ENCODE measurements at places on chromosomes 4 and X. TPM values are rescaled to one million over a fixed set of nuclear protein-coding genes. Genes with fewer than 3 reads are reported as not detected.

The TMEM150C gene
- total RNA-seq = 3.3 TPM

The RAI2 gene
- 24.4 TPM for total RNA-seq

GRCh38 chr4:1048773-1049590 is 37.6 kb downstream of the FGFRL1 start:
- H3K36me3 ChIP-seq = no peaks in the 10 kb centered on the region
- no peak overlapping the region for H3K27ac ChIP-seq
- DNase-seq = no peak
- H3K4me3 ChIP-seq = no peak overlapping the region

DNA sequence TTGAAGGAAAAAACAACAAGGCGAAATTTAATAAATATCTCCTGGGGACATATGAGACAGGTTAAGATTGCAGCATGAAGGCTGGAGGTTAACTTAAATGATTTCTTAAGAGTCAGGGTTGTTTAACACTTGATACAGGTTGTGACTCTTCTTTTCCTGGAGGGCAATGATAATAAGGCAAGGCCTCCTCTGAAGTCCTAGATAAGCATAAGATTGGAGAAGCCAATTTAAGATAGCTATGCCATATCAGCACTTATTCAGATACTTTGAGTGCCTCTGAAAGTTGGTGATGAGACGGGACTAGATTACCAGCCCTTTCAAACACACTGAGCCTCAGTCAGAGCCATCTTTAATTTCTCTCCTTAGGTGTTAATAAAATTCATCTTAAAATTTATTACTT is 350.8 kb downstream of the FBXO8 start:
- no peaks in the 10 kb centered on the region for H3K36me3 ChIP-seq
- DNase-seq = no peak
- H3K27ac ChIP-seq = no peak overlapping the region
- no peaks in the 10 kb centered on the region for H3K27me3 ChIP-seq

DNA sequence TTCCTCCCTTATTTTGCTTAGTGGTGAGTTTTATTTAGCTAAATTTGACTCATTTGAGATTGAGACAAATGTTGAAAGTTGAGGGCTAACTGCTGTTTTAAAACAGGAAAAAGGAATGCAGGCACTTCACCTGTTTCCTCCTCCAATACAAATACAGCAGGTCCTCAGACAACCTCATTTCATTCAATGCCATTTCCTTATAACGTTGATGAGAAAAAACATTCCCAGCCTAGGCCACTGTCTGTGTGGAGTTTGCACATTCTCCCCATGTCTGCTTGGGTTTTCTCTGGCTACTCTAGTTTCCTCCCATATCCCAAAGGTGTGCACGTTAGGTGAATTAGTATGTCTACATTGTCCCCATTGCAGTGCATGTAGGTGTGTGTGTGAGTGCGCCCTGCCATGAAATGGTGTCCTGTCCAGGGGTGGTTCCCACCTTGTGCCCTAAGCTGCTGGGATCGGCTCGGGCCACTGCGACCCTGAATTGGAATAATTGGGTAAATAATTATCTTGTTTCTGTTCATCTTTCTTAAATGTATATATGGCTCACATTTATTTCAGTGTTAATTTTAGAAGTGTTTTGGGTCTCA is 21.9 kb downstream of the SMAD1 start:
- no peak overlapping the region for H3K4me3 ChIP-seq
- H3K27ac ChIP-seq = peak overlapping the region; percentile 3
- H3K27me3 ChIP-seq = no peaks in the 10 kb centered on the region
- no peak for DNase-seq

DNA sequence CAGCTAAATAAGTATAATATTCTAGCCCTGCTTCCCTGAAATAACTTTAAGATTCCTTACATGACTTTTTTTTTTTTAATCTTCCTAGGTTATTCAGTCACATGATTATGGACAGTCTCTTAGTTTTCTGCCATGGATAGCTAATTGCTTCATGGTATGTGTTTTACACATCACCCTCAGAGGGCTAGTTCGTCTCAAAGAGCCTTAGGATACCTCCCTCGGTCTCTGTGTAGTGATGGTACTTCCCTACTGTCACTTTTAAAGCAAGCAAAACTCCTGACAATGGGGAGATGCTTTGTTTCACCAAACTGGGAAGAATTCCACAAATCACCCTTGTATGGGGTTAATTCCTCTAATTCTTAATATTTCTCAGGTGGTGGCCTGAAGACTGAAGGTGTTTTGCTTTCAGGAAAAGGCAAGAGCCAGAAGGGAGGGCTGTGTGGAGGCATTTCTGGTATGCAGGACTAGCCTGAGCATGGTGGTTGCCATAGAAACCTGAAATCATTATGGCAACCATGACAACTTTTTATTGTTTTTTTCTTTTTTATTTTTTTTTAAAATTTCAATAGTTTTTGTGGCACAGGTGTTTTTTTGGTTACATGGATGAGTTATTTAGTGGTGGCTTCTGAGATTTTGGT is 70.4 kb downstream of the BEX3 start:
- H3K36me3 ChIP-seq = no peaks in the 10 kb centered on the region
- no peaks in the 10 kb centered on the region for H3K4me1 ChIP-seq
- no peak overlapping the region for H3K27ac ChIP-seq
- H3K4me3 ChIP-seq = no peak overlapping the region
- no peak for DNase-seq

DNA sequence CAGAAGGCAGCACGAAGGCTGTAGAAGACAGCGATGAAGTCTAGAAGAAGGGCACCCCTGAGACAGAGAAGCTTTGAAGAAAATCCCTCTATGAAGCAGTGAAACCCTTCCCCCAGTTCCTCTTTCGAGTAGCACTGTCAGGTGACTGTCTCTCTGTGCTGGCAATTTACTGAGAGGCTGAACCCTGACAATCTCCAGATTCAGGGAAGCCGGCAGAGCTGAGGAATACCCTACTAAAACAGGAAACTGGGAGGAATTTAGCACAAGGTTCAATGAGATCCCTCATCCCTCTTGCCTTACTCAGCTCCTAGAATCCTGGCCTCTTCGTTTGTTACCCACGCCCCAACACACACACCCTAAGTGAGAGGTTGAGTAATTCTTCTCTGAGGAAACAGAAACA is 239.7 kb upstream of the NOCT start:
- DNase-seq = no peak
- H3K27me3 ChIP-seq = no peaks in the 10 kb centered on the region
- H3K36me3 ChIP-seq = no peaks in the 10 kb centered on the region
- no peak overlapping the region for H3K4me3 ChIP-seq
- H3K27ac ChIP-seq = no peak overlapping the region
- H3K4me1 ChIP-seq = no peaks in the 10 kb centered on the region

The MAGEE1 gene
- total RNA-seq = 4.6 TPM

- no peaks in the 10 kb centered on the region for H3K36me3 ChIP-seq
- H3K27me3 ChIP-seq = no peaks in the 10 kb centered on the region
- no peak overlapping the region for H3K27ac ChIP-seq
Measured at GRCh38 chrX:126836186-126836585, 16.7 kb downstream of the PRR32 start.

The MAGEA3 gene
- total RNA-seq = not detected

DNA sequence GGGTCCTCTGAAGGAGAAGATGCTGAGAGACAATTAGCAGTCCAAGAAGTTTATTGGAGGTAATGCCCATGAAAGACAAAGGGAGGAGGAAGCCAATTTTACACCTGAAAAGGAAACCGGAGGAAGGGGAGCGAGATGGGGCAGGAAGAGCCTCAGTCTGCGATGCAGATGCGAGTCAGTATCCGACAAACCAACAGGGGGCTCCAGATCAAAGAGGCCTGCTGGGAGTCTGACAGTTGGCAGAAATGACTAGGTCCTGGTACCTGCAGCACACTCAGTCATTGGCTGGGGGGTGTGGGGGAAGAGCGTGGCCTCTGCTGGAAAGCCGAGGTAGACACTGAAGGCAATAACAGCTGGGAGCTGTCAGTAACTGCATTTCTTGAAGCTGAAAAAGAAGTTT is 231.1 kb upstream of the CENPE start:
- H3K4me3 ChIP-seq = no peak overlapping the region
- H3K36me3 ChIP-seq = no peaks in the 10 kb centered on the region
- DNase-seq = no peak
- H3K27me3 ChIP-seq = no peaks in the 10 kb centered on the region
- no peaks in the 10 kb centered on the region for H3K4me1 ChIP-seq
- H3K27ac ChIP-seq = no peak overlapping the region

- H3K4me3 ChIP-seq = peak overlapping the region; percentile 15
- no peaks in the 10 kb centered on the region for H3K27me3 ChIP-seq
- DNase-seq = no peak
- H3K36me3 ChIP-seq = no peaks in the 10 kb centered on the region
- H3K27ac ChIP-seq = peak overlapping the region; percentile 76
- peaks cover 42% of the 10 kb centered on the region for H3K4me1 ChIP-seq
Measured at GRCh38 chr4:174119051-174119450, 164.4 kb downstream of the FBXO8 start.

The OTC gene
- total RNA-seq = 0.33 TPM

- H3K27ac ChIP-seq = no peak overlapping the region
- H3K4me1 ChIP-seq = peaks cover 5% of the 10 kb centered on the region
- H3K4me3 ChIP-seq = no peak overlapping the region
- no peak for DNase-seq
Measured at GRCh38 chr4:42348247-42348646, 49.0 kb upstream of the SHISA3 start.

DNA sequence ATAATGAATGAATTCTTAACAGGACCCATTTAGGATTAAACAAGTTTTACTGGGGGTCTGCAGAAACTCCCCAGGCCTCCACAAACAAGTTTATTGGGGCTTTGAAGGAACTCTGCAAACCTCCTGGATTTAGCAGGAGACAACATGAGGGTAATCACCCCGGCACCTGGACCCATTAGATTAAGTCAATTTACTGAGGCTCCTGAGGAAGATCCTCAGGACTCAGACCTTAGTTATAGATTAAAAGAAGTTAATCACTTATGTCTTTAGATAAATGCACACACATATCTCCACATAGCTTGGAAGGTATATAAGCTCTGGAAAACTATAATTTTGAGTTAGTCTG is 29.4 kb downstream of the XG start:
- H3K27me3 ChIP-seq = peaks cover 2% of the 10 kb centered on the region
- H3K4me3 ChIP-seq = no peak overlapping the region
- no peak for DNase-seq
- no peak overlapping the region for H3K27ac ChIP-seq

GRCh38 chr4:8868321-8869001 is 3.2 kb downstream of the HMX1 start:
- peaks cover 47% of the 10 kb centered on the region for H3K4me1 ChIP-seq
- no peak overlapping the region for H3K27ac ChIP-seq
- no peak overlapping the region for H3K4me3 ChIP-seq
- no peak for DNase-seq
- H3K36me3 ChIP-seq = no peaks in the 10 kb centered on the region
- peaks cover 100% of the 10 kb centered on the region for H3K27me3 ChIP-seq

GRCh38 chr4:82450966-82451755 is 20.8 kb downstream of the ENOPH1 start:
- peaks cover 40% of the 10 kb centered on the region for H3K36me3 ChIP-seq
- DNase-seq = no peak
- no peaks in the 10 kb centered on the region for H3K4me1 ChIP-seq
- H3K27me3 ChIP-seq = no peaks in the 10 kb centered on the region

DNA sequence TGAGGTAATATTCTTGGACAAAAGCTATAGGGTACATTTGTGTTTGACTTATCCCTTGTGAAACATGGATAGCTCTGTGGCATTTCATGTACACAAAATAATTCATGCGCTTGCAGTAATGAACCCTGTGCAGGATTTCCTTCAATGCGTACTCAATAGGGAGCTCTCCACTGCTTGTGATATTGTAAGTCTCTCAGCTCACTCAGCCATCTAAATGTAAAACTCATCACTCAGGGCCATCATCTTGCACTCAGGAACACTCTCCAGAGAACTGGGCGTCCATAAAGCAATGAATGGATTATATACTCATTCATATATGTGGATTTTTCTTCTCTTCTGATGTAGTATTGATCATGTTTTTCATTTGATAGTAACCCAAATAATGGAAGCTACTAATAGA is 288.1 kb downstream of the DCTD start:
- no peak for DNase-seq
- no peaks in the 10 kb centered on the region for H3K36me3 ChIP-seq
- H3K27me3 ChIP-seq = no peaks in the 10 kb centered on the region
- no peak overlapping the region for H3K4me3 ChIP-seq

GRCh38 chr4:808860-809570 is 16.9 kb downstream of the CPLX1 start:
- no peak overlapping the region for H3K27ac ChIP-seq
- DNase-seq = no peak
- peaks cover 5% of the 10 kb centered on the region for H3K4me1 ChIP-seq
- H3K36me3 ChIP-seq = no peaks in the 10 kb centered on the region

The TMPRSS11F gene
- total RNA-seq = not detected

GRCh38 chr4:17063888-17064287 is 165.4 kb upstream of the LDB2 start:
- H3K27me3 ChIP-seq = no peaks in the 10 kb centered on the region
- H3K27ac ChIP-seq = no peak overlapping the region
- H3K4me1 ChIP-seq = peaks cover 23% of the 10 kb centered on the region
- H3K36me3 ChIP-seq = no peaks in the 10 kb centered on the region
- peak; percentile 17 for DNase-seq

The SAP30 gene
- 46.2 TPM for total RNA-seq

The SNCA gene
- 12.9 TPM for total RNA-seq

Data from esophagus muscularis mucosa (tissue), 4 donors.